ENCODE measurements at places on chromosomes 5 and 9.

GRCh38 chr5:64838803-64839202 is 70.1 kb downstream of the CWC27 start:
- DNase-seq: no peak

- no peak for DNase-seq
These were observed 155.7 kb downstream of the CDK5RAP2 start for GRCh38 chr9:120424248-120424647.

GRCh38 chr5:171615705-171616640 is 169.6 kb upstream of the SMIM23 start:
- no peak for DNase-seq

- no peak for DNase-seq
These were observed 50.2 kb downstream of the PDCD1LG2 start for GRCh38 chr9:5560443-5561100.

- DNase-seq: no peak
These were observed 120.9 kb downstream of the ADAMTSL1 start for GRCh38 chr9:18594837-18595236.

DNA sequence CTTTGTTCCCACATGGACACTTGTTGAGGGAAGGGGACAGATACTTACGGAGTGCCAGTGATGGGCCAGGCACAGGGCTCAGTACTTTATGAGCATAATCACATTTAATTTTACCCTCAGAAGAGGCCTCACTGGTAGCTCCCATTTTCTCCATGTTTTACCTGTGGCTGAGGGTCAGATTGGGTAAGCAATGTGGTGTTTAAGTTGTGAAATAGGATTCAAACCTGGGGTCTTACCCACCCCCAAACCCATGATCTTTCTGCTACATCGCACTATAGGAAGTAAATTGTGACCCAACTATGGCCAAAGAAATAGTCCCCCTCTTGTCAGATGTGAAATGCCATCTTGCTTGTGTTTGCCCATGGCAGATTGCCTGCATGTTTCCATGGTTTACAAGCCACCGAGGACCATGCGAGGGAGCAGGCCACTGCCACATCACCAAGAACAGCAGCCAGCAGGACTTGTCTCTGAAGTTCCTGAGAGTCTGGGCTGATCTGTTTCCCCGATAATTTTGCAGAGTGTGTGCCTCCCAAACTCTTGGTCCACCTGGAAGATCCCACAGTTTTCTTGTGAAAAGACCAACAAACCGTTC is 95.4 kb downstream of the MACROH2A1 start:
- DNase-seq: no peak

GRCh38 chr5:178471711-178472110 is 118.5 kb downstream of the COL23A1 start:
- DNase-seq: no peak

GRCh38 chr5:34611464-34612415 is 44.4 kb upstream of the RAI14 start:
- no peak for DNase-seq

GRCh38 chr5:131587541-131587940 is 47.5 kb downstream of the RAPGEF6 start:
- DNase-seq: no peak

DNA sequence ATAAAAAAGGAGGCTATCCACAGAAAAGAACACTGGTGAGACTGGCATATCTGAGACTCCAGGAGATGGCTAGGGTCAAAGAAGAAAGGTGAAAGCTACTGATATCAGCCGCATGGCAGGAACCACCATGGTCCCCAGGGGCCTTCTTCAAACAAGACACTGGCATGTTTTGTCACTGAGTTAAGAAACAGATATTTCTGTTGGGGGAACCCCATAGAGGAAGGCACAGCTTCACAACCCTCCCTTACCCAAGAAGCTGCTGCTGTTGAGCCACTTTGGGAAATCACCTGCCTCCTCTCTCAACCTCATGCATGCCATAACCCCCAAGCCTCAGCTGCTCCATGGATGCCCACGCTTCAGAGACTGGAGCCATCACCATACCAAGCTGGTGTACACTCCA is 13.3 kb upstream of the BTNL3 start:
- DNase-seq: no peak

GRCh38 chr9:14710804-14711203 is 11.7 kb downstream of the CER1 start:
- no peak for DNase-seq

DNA sequence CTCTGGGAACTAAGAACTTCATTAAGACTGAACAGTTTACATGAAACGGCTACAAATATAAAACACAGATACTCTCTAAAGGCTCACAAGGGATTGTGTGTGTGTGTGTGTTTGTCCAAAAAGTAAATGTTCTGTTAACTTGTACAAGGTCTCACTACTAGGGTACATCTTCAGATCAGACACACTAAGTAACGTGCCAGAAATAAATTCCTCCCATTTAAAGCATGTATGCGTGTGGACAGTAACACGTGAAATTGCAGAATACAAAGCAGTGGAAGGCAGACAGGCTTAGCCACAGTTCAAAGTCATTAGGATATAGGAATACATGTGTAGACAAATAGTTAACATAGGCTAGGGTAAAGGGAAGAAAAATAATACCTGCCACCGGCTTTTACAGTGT is 1.8 kb downstream of the BNC2 start:
- no peak for DNase-seq

DNA sequence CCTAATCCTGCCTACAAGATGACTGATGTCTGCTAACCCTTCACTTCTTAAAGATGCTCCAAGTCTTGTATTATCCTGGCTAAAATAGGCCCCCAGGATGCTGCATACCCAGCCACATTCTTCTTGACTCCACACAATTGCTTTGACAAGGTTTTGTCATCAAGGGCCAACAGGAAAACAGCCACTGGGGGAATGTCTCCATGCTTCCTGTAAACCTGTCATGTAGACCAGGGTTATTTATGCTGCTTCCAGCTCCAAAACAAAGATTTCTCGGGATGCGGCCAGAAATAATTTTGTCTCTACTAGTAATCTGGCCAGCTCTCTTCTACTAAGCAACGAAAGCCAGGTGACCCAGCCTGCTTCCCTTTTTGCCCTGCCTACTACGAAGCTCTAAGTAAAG is 53.8 kb downstream of the SHB start:
- DNase-seq: no peak

- no peak for DNase-seq
These were observed 297.1 kb downstream of the KCTD16 start for GRCh38 chr5:144467792-144468191.

- DNase-seq: no peak
These were observed 138.8 kb downstream of the LRRC70 start for GRCh38 chr5:62717301-62717933.

- DNase-seq: no peak
These were observed 161.5 kb downstream of the CRB2 start for GRCh38 chr9:123517512-123517911.

DNA sequence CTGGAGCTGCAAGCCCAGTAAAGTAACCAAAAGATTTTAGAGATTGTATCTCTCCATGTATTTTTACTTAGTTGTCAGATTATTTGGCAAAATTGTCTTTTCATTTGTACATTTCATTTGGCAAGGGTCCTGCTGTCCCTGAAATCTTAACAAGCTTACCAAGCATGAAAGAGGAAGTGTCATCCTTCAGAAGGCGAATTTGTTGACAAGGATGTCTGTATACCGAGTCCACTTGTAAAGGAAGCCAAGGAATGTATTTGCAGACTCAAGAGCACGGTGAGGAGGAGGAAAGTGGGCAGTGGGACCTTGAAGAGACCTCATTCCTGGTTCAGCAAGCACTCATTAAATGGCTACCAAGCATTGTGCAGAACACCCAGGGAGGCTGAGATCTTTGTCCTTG is 7.5 kb upstream of the OTULINL start:
- DNase-seq: no peak

DNA sequence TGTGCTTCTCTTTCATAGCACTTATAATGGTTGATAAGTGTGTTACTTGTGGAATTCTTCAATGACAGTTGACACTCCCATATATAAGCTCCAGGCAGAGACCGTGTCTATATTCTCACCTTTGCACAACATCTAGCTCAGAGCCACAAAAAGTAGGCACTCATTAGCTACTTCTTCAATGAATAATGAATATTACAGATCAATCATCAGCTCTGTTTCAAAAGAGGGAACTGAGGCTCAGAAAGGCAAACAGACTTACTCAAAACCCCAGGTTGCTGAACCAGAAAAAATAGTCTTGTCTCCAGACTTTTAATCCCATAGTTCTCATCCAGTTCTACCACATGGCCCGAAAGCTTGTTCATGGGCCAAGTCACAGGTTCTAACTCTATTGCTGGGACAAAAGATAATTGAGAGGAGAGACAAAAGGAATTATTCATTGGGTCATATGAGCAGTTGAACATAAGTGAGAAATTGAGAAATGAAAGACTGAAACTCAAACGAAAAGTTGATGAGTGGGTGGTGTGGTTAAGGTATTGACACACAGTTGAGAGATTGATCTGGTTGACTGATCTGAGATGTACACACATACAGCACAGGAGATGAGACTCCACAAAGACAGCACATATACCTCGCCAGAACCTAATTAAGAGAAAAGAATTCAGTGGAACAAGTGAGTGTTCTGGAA is 381.6 kb downstream of the EFNA5 start:
- DNase-seq: no peak

DNA sequence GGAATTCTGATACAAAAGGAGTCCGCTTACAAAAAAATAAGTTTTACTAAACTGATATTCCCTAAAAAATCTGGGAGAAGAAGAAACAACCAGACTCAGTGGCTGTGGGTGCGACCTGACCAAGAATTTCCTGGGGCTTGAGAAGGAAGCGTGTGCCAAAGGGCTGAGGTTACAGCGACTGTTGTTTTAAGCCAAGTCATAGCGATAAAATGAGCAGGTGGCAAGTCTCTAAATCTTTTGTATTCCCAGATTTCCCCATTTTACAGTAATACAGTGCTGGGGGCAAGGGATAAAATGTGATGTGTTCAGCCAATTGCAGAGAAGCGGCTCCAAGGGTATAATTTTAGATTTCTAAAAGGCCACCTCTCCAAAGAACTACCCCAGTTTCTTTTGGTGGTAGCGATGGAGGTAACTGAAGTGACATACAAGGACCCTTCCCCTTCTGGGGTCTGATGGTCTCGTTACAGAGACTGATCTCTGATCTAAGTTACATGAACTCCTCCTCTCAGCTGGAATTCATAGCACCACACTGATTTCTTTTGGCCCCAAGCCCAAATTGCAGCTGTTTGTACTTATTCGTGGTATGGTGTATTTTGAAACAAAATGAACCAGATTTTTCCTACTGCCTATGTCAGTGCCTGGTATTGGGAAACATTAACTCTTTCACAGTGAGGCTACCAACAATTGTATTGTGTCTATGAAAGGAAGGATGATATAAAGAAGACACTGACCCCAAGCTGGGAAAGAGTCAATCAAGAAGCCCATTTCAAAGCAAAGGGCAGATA is 41.6 kb downstream of the LPAR1 start:
- no peak for DNase-seq

DNA sequence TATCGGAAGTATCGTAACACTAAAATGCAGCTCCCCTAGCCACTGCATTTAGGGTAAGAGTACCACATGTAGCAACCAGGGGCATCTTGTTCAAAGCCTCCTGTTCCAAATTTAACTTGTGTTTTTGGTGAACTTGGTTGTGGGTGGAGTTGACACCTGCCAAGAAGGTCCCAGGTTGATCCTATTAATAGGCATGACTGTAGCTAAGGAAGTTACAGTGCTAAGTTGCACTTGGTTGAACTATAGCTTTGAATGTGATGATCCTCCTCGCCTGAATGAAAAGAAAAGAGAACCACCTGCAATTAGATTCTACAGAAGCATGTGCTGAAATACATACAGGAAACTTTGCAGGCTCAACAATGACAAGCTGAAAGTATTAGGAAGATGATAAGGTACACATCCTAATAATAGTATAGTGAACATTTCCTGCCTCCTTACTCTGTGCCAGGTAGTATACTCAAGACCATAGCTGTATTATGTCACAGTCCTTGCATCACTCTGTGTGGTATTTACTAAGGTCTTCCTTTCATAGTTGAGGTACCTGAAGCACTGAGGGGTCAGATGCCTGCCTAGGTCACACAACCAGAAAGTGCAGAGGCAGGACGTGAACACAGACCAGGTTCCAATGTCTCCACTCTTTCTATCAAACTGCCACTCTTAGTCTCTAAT is 64.5 kb upstream of the PIP5K1B start:
- DNase-seq: no peak

GRCh38 chr5:9497347-9497746 is 48.5 kb downstream of the SEMA5A start:
- no peak for DNase-seq

- DNase-seq: no peak
These were observed 3.4 kb downstream of the BTNL9 start for GRCh38 chr5:181043285-181044092.

DNA sequence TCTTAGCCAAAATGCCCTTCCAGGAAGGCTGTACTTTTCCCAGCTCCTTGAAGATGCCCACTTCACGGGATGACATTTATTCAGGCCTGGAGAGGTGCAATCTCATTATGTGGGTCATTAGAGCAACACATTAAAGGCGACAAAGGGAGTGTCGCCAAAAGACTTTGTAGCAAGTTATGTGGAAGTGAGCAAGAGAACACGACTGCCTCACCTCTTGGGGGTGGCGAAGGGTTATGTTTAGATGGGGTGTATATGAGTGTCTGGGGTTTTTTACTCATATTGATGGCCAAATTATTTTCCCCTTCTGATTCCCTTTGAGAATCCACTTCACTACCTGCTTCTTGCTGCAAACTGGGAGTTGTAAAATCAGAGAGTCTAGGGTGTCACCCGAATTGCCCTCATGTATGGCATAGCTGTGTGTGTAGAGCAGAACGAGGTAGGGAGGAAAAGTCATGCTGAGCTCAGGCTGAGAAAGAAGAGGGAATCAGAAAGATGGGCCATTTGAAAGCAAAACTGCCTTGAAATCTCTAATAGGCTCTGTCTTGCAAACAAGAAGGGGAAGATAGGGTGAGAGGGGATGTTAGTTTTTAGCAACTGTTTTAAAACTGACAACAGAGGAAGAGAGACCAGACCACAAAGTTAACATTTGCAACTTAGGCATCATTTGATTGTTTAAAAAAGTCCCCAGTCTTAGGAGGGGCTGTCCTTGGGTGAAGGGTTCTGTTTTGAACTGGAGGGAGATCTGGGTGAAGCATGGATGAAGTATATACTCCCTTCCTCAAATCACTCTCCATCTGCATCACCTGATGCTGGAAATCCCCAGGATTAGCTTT is 97.1 kb upstream of the IL12B start:
- no peak for DNase-seq

DNA sequence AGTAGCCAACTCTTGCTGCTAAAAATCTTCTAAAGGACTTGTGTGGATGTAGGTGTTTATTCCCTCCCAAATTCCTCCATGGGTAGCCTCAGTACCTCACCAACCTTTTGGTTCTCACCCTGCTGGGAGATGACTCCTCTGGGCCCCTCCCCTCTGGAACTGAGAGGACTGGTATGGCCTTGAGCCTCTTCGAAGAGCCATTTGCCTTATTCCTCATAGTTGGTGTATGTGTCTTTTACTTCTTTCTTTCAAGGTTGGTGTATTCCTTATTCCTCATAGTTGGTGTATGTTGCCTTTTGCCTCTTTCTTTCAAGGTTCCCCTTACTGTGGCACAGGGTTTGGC is 48.3 kb downstream of the GNAQ start:
- DNase-seq: no peak

DNA sequence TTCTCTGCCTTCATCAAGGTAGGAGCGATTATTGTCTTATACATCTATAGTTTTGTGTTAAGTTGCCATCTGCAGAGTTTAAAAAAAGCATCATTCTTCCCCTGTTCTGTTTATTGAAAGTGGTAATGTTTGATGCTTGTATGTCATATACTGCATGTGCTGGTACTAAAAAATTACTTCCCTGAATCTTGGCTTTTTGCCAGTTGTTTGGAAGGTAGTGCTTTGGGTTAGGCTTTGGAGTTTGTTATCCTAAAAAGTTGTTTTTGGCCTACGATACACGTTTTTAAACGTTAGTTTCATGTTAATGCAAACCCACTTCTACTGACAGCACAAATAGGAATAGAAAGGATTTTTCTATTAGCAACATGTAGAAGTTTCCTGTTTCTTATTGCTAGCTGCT is 158.3 kb downstream of the GIN1 start:
- DNase-seq: no peak
